Psoas muscle (tissue), 8 donors: ENCODE measurements at places on chromosomes 2 and 18. TPM values are rescaled to one million over a fixed set of nuclear protein-coding genes. Genes with fewer than 3 reads are reported as not detected.

LCT gene
- 0.04 TPM for total RNA-seq

DRC1 gene
- not detected for total RNA-seq

- H3K4me1 ChIP-seq = no peaks in the 10 kb centered on the region
- no peak overlapping the region for H3K27ac ChIP-seq
- no peak for DNase-seq
- H3K36me3 ChIP-seq = no peaks in the 10 kb centered on the region
- no peak overlapping the region for H3K4me3 ChIP-seq
- H3K27me3 ChIP-seq = no peaks in the 10 kb centered on the region
Measured at GRCh38 chr2:236790963-236791362, 221.3 kb downstream of the ACKR3 start.

- no peaks in the 10 kb centered on the region for H3K27me3 ChIP-seq
- no peak for DNase-seq
- peaks cover 20% of the 10 kb centered on the region for H3K4me1 ChIP-seq
Measured at GRCh38 chr2:55156326-55156725, 75.8 kb downstream of the CLHC1 start.

DNA sequence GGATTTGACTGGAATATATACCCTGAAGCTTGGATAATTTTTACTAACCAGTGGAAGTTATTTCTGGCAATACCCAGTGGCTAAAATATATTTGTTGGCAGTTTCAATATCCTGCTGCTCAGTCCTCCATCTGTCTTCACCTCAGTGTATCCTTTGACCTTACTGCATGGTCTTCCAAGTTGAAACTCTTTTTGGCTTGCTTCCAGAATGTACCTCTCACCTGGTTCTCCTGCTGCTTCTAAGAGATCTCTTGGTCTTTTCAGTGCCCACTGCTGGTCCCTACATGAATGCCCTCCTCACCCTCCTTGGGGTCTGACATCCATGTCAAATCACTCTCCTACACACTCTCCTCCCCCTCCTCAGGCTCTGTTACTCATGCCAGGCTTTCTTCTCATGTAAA is 4.8 kb upstream of the KDM3A start:
- no peak for DNase-seq
- no peaks in the 10 kb centered on the region for H3K4me1 ChIP-seq
- no peaks in the 10 kb centered on the region for H3K36me3 ChIP-seq
- H3K4me3 ChIP-seq = no peak overlapping the region
- H3K27ac ChIP-seq = no peak overlapping the region
- H3K27me3 ChIP-seq = no peaks in the 10 kb centered on the region

DNA sequence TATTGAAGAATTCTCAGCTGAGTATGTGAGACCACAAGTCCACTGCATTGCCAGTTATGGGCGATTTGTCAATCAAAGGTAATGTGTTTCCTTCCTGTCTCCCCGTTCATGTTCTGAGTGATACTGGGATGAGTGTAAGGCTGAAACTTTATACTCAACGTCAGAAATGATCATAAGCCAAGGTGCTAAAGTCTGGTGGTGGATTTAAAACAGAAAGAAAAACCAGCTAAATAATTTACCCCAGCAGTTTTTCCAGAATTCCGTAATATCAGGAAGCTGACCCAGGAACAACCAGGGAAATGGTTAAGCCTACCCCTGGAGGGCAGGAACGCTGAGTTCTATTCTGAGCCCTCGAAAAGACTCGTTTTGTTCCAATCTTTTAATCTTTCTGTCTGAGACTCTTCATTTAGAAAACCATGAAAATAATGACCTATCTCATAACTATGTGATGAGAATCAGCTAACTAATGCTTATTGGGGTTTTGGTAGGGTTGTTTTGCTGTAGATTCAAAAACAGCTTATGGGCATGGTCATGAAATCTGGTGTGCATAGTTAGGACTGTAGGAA is 149.6 kb downstream of the LAMA3 start:
- H3K27ac ChIP-seq = no peak overlapping the region
- H3K27me3 ChIP-seq = no peaks in the 10 kb centered on the region
- H3K4me3 ChIP-seq = no peak overlapping the region
- DNase-seq = no peak
- no peaks in the 10 kb centered on the region for H3K4me1 ChIP-seq

DNA sequence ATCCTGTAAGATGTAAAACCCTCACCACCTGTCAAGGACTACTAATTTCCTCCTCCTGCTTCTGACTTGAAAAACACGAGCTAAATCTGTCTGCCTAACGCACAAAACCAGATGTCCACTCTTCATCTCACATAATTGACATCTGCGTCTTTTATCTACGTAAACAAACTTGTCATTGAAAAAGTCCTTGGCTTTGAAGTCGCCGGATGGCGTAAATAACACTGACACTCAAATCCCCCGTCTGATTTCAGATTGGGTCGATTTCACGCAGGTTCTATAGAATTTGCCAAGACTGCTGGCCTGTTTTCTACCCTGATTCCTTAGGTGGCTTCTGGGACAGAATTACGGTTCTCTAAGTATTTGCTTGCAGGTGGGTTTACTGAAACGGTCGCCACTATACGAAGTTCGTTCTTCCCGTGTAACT is 539 bp upstream of the MOB4 start:
- peaks cover 33% of the 10 kb centered on the region for H3K4me1 ChIP-seq
- no peaks in the 10 kb centered on the region for H3K36me3 ChIP-seq
- H3K27me3 ChIP-seq = no peaks in the 10 kb centered on the region
- peak overlapping the region; percentile 87 for H3K4me3 ChIP-seq

- no peak overlapping the region for H3K4me3 ChIP-seq
- no peaks in the 10 kb centered on the region for H3K27me3 ChIP-seq
- peaks cover 7% of the 10 kb centered on the region for H3K4me1 ChIP-seq
- no peaks in the 10 kb centered on the region for H3K36me3 ChIP-seq
- no peak for DNase-seq
- no peak overlapping the region for H3K27ac ChIP-seq
Measured at GRCh38 chr2:233210281-233210680, 41.2 kb upstream of the ATG16L1 start.

DNA sequence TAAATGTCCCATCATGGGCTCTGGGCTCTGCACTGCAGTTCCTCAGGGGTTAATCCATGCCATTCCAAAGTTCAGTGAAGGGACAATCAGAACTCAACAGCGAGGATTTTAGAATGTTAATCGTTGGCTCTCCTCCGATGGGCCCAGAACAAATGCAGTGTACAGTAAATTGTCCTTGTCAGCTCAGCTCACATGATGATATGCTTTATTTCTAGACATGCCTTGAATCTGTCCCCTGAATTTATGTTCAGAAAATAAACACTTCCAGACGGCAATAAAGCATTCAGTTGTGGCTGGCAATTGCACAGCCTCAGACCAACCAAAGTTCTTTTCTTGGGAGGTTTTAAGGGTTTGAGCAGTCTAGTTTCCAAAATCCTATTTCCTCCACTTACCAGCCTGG is 981.2 kb downstream of the BCL11A start:
- H3K4me3 ChIP-seq = no peak overlapping the region
- H3K4me1 ChIP-seq = no peaks in the 10 kb centered on the region
- H3K27me3 ChIP-seq = no peaks in the 10 kb centered on the region
- DNase-seq = no peak
- no peaks in the 10 kb centered on the region for H3K36me3 ChIP-seq
